ENCODE measurements at places on chromosomes 3 and 15. TPM values are rescaled to one million over a fixed set of nuclear protein-coding genes. Genes with fewer than 3 reads are reported as not detected.

DNA sequence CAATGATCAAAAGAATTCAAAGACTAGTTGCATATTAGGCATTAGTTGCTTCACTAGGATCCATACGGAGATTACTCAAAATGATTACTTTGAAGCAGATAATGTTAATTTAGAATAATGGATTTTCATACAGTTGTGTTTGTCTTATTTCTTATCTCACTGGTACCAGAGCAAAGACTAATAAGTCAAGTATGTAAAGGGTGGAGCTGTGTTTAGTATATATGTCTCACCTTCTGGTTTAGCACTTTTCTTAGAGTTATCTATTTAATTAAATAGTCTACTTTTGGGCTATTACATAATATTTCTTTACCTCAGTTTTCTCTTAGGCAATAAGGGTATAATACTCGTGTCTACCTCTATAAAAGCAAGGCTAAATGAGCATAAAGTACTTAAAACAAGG is 18.8 kb downstream of the TMEM207 start:
- no peak for DNase-seq

- DNase-seq, result no peak
These were observed 70.8 kb upstream of the POMGNT2 start for GRCh38 chr3:43176666-43177065.

- peak; percentile 38 for DNase-seq
These were observed 107.1 kb upstream of the UBE2E2 start for GRCh38 chr3:23096041-23096440.

DNA sequence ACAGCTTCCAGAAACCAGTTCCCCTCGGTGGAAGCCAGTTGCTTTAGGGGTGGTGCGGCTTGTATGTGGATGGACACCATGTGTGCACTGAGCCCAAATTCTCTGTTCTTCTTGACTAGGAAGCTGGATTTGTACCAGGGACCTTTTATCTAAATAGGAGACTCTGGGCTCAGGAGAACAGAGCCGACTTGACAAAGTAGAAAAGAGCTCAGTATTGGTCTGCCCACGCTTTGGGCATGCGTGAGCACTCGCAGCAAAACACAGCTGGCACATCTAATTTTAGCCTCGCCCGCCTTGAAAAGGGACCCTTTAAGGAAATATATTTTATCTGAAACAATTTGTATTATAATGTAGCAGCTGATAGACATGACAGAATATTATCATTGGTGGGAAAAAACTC is 1.1 kb upstream of the RBMS3 start:
- no peak for DNase-seq

DNA sequence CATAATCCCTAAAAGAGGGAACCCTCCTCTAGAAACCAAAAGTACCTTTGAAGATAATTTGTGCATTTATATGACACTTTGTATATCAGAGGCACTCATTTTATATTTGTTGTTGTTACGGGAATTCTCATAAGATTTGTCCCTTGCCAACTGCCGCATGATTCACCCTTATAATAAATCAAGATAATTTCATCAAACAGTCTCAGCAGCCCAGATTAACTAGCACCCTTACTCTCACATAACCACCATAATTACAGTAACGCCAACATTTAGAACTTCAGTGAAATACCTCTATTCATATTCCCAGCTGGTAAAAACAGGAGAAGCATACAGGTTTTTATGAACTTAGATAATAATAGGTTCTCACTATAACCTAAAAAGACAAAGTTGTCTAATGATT is 271.9 kb downstream of the LRRC3B start:
- no peak for DNase-seq

TRPC1 gene
- 18.6 TPM for total RNA-seq

DNA sequence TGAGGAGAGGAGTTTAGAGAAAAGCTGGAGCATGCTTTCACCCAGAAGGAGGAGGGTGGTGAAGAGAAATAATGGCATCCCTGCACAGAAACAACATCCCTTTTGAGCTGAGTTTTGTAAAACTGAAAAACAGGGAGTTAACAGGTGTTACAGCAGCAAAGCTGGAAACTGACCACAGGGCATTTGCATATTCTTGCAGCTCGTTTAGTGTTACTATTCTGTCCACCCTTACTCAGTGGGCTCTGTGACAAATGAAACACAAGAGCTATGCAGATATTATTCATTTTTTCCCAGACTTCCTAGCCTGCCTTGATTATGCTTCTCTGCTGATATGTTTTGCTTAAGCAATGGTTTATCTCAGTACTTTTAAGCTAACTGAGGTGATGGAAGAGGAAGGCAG is 272.0 kb downstream of the NEK10 start:
- no peak for DNase-seq

GRCh38 chr15:80199366-80199765 is 46.6 kb downstream of the FAH start:
- peak; percentile 44 for DNase-seq

DNA sequence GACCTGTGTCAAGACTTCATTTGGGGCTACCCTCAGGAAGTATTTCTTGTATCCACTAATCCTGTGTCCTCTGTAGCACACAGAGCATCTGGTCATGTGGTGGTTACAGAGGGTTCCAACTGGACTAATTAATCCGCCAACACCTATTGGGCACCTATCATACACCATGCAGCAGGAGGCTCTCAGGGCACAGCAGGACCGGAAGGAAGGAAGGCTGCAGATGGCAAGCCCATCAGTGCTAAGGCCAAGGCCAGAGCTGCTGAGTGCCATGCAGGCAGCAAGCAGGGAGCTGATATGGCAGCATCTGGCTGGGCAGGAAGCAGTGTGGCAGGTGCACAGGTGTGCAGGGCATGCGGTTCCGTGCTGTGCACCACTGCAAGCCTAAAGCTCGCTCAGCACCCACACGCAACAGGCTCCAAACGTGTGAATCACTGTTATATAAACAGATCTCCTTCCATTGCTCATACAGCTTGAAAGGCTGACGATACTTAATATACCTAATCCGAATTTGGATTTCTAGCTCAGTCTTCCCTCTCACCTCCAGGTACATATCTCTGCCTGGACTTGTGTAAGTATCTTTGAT is 64.4 kb upstream of the SNRPA1 start:
- no peak for DNase-seq

SERPINI2 gene
- not detected for total RNA-seq

DNA sequence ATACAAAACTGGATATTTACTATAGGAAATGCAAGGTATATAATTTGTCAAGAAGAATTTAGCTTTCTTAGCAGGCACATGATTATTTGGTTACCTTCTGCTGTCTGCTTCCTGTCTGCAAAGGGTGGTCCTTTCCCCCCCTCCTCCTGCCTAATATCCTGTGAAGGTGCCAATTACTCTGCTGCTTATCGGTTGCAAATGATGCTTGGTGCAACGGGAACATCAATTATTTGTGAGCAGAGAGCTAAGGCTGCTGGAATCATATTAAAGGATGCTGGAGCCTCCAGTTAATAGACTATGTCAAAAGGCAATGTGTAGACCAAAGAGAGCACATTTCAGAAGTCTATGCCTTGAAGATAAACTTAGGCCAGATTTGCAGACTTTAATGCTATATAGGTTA is 443.7 kb upstream of the ONECUT1 start:
- DNase-seq, result no peak

DNA sequence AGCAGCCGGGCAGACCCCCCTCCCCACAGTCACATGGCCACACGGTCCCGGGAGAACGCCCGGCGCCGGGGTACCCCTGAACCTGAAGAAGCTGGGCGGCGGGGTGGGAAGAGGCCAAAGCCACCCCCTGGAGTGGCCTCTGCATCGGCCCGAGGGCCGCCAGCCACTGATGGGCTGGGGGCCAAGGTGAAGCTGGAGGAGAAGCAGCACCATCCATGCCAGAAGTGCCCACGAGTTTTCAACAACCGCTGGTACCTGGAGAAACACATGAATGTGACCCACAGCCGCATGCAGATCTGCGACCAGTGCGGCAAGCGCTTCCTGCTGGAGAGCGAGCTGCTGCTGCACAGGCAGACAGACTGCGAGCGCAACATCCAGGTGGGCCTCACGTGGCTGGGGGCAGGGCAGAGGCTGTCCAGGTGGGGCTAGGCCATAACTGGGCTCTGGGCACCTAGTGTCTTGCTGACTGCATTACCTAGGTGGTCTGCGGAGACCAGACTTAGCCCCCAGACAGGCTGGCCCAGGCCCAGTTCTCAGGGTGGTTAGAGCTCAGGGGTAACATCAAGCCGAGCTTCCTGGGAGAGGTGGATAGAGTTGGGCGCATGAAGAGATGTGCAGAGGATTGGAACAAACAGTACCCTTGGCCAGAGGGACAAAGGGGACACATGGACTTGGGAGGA is 6.1 kb downstream of the ZBTB47 start:
- peak; percentile 29 for DNase-seq

DNA sequence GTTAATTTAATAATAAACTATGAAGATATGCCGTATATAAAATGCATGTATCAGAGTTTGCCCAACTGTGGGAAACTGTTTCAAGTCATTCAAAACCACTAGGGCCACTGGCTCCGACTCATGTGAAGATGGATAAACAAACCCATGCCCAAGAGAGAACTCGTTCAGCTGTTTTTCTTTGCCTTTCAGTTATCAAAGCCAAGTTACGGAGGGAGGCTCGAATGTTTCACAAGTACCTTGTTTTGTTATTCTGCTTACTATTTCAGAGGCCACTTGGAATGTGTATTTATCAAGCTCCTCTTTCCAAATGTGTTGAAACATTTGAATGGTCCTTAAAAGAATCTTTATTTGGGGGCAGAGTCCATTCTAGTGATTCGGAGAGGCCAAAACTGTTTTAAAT is 82.1 kb downstream of the DUT start:
- DNase-seq, result no peak

GRCh38 chr3:120160050-120160449 is 65.8 kb upstream of the GSK3B start:
- DNase-seq, result no peak

Data from H9 (cell line).